Kidney epithelial cell (primary cell): ENCODE measurements at places on chromosomes 6 and 20. TPM values are rescaled to one million over a fixed set of nuclear protein-coding genes. Genes with fewer than 3 reads are reported as not detected.

GRCh38 chr20:57137676-57138075, 128.8 kb downstream of the BMP7 start:
- DNase-seq, result no peak

DNA sequence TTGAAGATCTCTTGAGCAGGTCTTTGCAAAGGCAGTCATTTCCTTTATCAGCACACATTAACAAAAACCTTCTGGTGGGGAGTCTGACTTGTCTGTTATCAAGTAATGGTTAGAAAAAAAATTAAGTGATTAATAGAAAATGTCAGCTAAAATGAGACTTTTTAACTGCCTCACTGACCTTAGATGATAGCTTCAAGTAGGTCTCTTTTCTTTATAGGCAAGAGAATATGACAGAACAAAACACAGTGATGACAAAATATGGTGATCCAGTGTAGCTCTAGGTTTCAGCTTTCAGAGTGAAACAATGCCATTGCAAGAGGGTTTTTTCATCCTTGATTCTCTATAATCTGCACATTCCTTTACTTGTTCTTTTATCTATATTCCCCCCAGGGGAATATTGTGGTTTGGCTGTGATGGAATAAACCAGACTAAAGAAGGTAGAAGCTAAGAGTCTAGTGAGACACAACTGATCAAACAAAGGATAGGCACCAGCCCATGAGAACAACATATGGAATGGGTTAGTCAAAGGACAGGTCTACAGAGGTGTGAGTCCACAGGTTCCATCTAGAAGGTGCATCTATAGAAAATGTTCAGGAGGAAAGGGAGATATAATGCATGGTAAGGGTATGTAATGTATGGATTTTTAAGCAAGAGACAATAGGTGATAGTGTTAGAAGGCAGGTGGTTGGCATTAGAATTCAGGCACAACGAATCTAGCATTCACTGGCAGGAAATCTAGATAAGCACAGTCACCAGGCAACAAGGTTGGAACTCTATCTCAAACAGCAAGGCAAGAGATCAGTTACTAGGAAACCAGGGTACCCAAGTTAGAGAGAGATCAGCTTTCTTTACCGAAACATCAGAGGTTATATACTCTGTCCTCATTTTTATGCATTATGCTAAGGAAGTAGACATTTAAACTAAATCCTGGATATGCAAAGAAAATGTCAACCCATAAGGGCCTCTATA, 228.9 kb upstream of the SMLR1 start:
- DNase-seq, result no peak

- no peak for DNase-seq
Measured at GRCh38 chr6:149254253-149254652, 63.3 kb upstream of the TAB2 start.

HRH3 gene
- not detected in 2 replicates for total RNA-seq

DNA sequence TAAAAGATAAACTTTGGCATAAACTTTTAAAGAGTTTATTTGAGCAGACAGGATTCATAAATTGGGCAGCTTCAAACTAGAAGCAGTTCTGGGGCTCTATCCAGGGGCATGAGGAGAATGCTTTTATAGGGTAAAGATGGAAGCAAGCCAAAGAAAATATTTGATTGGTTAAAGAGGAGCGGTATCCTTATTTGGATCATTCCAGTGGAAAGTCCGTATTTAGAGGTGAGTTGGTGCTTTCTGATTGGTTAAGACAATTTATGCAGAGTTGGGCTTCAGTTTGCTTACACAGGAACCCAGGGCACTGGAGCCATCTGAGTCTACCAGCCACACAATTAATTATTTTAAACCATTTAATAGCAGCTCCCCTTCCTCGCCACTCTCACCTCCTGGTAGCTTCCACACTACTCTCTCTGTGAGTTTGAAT, 37.9 kb upstream of the RNF217 start:
- no peak for DNase-seq

GRCh38 chr6:143026696-143027449, 33.8 kb upstream of the AIG1 start:
- DNase-seq, result no peak

DNA sequence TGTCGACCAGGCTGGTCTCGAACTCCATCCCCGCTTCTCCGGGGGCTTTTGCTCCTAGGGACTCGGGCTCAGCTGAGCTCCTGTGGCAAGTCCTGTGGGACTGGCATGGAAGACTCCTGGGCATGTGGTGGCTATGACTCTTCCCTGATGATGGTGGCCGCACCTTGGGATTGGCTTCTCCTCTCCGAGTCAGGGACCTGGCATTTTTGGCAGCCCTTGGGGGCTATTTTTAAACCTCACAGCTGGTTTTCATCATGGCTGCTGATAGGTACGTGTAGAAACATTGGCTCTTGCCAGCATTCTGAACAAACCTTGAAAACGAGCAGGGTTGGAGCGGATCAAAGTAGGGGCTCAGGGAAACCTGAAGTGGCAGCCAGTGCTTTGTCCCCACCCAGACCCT, 54.1 kb downstream of the RBM38 start:
- no peak for DNase-seq

DNA sequence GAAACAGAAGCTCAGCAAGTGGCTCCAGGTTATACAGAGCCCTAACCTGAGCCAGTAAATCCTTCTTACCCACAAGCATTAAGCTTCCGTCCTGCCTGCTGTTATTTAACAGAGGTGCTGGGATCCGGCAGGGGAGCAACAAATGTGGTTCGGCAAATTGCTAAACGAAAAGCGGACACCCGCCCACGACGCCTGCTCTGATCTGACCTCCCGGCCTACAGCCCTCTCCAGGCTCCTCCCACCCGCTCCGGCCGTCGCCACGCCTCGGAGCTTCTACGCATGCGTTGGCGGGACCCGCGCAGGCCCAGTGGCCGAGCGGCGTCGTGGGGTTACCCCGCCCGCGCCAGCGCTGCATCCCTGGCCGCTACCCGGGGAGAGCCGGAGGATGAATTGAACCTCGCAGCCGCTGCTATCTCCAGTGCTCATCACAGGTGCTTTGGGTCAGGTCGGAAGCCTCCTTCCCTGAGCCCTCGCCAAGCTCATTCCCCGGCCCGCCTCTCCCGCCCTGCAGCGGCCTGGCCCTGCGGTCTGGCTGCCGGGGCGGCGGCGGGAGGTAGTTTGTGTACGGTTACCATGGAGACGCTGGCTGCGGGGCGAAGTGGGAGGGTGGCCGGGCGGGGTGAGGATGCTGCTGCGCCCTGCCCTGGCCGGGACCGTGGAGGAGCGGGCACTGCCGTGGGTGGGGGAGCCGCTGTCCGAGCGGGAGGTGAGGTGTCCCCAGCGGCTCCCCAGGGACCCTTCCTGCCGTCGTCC, at the start of gene ARMC2:
Gene ARMC2 (plus strand): TSS at position 307 of the 753 bp plus-strand sequence. CDS start 5,846 bp downstream, outside the sequence.
- peak; percentile 34 for DNase-seq

DNA sequence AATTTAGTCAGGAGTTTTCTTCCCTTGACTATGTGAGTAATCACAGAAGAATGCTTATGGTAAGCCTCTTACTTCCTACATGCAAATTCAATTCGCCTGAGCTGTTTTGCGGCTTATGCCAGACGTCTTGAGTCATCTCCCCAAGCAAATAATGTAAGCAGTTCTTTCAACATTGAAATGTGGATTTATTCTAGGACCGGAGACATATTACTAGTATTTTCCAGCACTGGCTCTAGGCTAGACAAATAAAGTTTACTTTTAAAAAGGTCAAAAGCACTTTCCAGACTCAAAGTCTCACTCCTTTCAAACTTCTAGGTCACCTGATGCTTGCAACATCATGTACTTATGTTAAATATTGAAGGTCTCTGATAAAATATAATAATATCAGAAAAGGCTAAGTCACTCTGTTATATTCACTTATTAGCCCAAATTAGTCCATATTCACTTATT, 38.1 kb upstream of the NOX3 start:
- DNase-seq, result peak; percentile 100

MAP3K7 gene
- 22.6 and 26.5 TPM in 2 replicates for total RNA-seq

- no peak for DNase-seq
Measured at GRCh38 chr6:53035549-53036213, 29.5 kb upstream of the FBXO9 start.

DNA sequence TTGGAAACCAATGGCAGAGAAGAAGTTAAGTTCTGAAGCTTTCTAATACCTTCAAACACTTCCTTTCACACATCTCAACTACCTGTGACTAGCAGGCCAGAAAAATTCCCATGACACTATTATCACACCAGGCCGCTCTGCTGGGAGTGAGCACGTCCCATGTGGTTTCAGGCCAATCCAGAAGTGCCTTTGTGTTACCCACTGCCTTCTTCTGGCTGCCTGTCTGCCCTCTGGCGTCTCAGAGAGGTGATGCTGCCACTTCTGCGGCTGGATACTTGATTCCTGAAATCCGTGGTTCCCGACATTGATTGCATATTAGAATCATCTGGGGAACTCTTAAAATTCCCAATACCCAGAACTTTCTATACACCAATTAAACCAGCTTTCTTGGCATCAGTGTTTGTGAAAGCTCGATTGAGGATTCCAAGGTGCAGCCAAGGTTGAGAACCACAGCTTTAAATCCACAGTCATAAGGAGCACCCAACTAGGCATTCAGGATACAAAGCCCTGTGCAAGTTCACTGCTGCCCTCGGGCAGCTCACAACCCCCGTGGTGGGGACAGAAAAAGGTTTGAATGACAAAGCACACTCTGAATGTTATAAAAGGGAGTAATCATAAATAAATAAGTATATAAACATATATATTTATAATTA, 65.6 kb downstream of the STMND1 start:
- no peak for DNase-seq

FBXO5 gene
- total RNA-seq, result 14.1 and 16.1 TPM in 2 replicates

DNA sequence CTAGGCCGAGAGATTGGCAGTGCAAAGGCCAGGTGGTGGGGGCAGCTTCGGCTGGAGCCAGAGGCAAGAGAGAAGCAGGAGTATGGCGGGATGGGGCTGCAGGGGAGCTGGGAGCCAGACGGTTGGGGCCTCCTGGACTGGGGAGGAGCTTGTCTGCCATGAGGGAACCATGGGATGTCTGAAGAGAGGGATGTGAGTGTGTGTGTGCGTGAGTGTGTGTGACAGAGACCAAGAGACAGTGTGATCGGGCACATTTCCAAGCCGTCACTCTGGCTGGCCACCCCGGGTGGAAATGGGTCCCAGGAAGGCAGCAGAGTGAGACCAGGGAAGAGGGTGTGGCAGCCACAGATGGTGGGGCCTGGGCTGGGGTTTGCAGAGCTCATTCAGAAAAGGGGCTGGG, 13.8 kb downstream of the PHACTR3 start:
- no peak for DNase-seq

DNA sequence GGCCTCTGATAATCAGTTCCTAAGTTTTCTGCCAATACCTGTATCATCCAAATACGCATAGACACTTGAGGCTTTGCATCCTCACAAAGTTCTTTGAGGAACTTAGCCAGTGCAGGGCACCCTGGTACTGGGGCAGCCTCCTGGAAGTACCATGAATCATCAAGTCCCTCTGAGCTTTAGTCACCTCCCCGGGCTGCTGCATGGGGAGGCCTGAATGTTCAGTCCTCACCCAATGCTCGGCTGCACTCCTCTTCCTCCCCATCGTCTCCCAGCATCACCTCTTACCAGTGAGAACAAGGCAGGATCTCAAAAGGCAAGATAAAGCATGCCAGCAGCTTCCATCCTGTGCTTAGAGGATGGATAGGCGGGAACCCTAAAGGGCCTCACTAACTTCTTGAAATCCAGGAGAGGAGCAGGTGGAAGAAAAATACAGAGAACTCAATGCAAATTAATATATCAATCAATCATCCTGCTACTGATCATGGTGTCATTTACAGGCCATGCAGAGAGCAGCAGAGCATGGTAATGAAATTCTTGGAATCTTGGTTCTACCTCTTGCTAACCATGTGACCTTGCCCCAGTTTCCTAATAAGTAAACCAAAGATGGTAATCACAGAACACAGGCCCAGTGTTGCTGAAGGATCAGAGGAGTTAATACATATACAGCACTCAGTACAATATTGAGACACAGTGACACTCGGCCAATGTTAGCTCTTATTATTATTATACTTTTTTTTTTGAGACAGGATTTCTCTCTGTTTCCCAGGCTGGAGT, 4.7 kb upstream of the CCN6 start:
- no peak for DNase-seq

RAMACL gene
- total RNA-seq, result 0.21 and 0.88 TPM in 2 replicates

DNA sequence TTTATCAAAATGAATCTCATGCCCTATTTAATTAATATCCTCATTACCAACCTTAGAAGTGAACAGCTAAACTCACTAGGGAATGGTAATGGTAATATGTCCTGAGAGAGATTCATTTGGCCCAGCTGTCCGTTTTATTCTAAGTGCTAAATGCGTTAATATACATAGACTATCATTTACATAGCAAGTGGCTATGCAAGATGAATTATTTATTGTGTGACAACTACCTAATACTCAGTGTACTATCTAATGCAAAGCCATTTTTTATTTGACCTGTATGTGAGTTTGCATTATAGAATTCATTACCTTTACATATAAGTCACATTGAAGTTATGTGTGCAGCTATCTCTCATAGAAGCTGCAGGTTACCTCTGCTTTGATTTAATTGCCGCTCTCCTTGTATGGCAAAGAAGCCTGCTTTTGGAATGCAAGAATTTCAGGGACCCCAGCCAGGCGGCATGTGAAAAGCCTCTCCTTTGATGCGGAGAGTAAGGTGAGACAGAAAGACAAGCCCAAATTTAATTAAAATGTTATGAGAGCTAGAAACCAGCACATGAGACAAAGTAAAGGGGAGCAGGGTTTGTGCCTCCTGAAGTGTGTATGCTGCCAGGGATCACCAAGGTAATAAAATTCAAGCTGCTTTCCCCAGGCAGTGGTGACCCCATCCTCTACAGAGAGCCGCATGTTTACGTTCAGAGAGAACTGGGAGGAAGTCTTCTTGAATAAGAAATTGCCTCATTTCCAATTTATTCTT, 693.0 kb upstream of the MAP3K7 start:
- DNase-seq, result no peak

DNA sequence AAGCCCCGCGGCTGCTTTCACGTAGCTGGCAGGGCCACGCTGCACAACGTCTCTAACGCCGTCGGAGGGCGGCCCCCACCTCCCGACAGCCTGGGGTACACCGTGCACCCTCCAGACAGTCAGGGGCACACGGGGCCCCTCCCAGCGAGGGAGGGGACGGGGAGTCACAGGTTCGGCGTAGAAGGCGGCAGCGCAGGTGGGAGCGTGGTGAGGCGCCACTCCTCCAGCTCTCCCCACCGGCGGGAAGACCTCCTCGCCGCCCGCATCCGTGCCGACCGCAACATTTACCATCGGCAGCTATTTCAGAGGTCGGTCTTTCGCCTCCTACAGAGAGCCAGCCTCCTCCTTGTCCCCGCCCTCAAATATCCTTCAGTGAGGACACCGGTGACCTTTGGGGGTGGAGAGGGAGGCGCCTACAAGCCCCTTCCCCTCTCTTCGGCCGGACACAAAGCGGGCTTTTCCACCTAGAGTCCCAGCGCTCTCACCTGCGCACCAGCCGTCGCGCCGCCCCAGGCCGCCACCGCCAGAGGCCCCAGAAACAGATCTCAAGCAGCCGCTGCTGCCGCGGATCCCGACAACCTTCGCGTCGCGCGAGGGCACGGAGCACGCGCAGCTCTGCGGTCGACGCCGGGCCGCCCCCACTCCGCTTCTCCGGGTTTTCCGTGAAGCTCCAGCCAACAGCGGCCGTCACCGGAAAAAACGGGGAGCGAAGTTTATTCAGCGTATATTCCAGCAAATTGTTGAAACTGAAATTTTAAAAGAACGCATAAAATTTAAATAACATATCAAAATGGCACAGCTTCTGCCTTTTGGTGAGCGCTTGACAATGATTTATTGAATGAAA, at the start of gene MKKS:
Gene MKKS (minus strand): TSS at position 600 of the 844 bp plus-strand sequence. CDS start 20,708 bp downstream, outside the sequence.
- DNase-seq, result peak; percentile 48

GABBR1 gene
- total RNA-seq, result 9.4 and 14.1 TPM in 2 replicates

OLIG3 gene
- not detected in 2 replicates for total RNA-seq

- no peak for DNase-seq
Measured at GRCh38 chr20:22579119-22579427, 5.3 kb downstream of the FOXA2 start.

CCM2L gene
- total RNA-seq, result not detected in 2 replicates

RBBP8NL gene
- 0.34 TPM in 1 of 2 replicates, not detected in the other for total RNA-seq
